ENCODE measurements at places on chromosomes 4 and X.

DNA sequence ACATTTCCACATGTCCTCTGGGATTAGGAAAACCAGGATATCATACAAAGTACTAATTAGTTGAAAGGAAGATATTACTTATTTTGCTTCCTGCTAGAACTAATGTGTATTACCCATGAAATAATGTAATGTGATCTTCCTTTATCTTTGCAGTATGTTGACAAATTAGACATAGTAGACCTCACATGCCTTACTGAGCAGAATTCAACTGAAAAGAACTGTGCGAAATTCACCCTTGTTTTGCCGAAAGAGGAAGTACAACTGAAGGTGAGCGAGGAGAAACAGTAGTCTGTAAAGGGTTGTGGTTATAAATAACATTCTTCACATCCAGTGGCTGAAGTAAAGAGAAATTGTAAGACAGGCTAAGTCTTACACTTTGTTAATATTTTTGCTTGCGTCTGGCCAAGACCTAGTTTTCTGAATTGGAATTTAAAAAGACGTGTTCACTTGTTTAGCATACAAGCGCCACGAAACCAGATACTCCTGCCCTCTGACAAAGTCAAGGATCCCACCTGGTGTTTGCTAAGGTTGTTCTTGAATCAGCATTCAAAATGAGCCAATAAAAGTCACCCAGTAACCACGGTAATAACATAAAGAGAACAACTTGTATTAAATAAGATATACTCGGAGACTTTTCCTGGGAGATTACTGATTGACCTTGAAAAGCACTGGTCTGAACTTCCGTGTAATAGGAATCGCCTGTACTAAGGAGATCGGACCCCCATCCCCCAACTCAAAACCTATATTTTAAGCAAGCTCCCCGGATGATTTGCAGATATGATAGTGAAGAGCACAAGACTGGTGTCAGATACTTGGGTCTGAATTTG lies 16.9 kb downstream of the STAP1 start:
- no peak for DNase-seq

- DNase-seq: no peak
Observed at GRCh38 chr4:87092389-87093141, 127.9 kb downstream of the KLHL8 start.

DNA sequence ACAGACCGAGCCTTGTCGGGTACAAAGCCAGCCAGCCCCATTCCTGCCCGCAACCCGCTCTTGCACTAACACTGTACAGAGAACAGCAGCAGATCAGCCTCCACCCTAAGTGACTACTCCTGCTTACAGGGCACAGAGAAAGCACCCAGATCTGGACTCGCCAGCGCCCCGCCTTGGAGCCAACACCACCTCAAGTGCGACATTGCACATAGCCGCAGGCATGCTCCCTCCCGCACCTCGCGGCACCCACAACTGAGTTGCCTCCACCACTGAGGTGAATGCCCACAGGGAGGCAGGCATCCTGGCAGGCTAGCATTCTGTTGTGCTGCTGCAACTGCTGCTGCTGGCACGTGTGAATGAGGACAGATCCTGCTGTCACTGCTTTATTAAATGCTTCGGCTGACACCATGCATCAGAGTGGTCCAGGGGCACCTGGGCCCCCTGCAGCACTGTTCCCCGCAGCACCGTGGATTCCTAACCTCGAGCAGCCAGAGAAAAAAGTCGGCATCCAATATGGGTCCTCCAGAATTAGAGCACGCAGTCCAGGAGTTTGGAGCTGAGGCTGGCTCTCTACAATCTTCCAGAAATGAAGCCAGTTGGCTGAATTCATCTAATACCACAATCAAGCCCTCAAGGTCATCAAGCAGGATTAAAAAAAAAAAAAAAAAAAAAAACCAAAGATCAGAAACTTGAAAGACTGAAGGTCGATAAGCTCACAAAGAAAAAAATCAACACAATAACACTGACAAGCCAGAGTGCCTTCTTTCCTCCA lies 352.9 kb downstream of the GASK1B start:
- no peak for DNase-seq

DNA sequence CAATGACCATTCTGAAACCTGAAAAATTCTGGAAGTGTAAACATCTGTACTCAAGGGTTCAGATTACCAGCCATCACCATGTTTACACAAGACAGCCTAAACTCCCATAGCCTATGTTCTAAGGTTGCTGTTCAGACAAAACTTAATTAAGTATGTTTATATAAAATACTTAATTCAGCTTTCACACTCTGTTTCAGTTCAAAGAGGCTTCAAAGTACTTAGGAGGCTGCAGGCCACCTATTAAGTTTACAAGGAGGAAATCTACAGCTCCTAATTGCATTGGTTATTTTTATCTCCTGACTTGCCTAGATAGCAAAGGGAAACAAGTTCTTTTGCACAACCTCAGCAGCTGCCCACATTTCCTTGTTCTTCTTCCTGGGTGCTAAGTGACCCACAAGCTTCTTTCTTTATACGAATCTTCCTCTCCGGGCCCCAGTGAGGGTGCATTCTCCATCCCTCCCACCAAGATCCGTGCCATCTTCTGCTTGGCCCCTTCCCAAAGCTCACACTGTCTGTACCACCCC lies 2.0 kb downstream of the GAK start:
- DNase-seq: no peak
